Muscle of leg (tissue), 16 donors: ENCODE measurements at places on chromosomes 1 and 21. TPM values are rescaled to one million over a fixed set of nuclear protein-coding genes. Genes with fewer than 3 reads are reported as not detected.

Gene MMP23B
- 35.8 TPM for polyA plus RNA-seq

Gene ZSWIM5
- 1.0 TPM for polyA plus RNA-seq

Gene SRRM1
- 85.8 TPM for polyA plus RNA-seq

Gene PLPP3
- 99.8 TPM for polyA plus RNA-seq

Gene COQ8A
- 55.9 TPM for polyA plus RNA-seq

Gene S100A3
- 0.63 TPM for polyA plus RNA-seq

Gene SYT11
- polyA plus RNA-seq: 12.1 TPM

Gene ITLN2
- not detected for polyA plus RNA-seq

Gene ADCY10
- 0.21 TPM for polyA plus RNA-seq
